ENCODE measurements at places on chromosomes 12 and 14.

- DNase-seq, result no peak
Observed at GRCh38 chr14:50524731-50525515, 7.4 kb downstream of the MAP4K5 start.

DNA sequence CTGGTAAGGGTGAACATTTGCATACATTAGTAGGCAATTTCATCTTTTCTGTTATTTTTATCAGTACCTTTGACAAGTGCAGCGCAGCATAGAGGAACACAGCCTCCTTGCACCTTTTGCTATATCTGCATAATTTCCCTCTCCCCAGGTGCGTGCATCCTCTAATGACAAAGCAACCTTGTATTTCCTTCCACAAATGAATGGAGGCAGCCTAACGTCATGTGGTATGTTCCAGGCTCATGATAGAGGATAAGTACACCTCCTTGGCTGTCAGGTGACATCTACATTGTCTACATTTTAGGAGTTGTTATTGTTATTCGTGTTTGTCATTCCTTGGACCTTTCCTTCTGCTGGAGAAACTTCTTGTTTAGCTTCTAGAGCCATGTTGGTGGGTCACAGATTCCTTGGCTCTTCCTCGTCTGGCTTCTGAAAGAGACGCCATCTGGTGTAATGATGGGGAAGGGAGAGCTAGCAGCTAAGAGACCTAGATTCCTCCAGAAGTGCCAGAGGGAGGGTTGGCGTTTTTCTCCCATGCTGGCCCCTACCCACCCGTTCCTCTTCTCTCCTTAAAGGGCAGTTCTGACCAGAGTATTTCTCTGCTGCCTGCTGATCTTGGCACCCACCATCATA, 37.0 kb downstream of the EVL start:
- DNase-seq, result no peak

GRCh38 chr14:76323331-76324050, 52.4 kb upstream of the ESRRB start:
- no peak for DNase-seq

DNA sequence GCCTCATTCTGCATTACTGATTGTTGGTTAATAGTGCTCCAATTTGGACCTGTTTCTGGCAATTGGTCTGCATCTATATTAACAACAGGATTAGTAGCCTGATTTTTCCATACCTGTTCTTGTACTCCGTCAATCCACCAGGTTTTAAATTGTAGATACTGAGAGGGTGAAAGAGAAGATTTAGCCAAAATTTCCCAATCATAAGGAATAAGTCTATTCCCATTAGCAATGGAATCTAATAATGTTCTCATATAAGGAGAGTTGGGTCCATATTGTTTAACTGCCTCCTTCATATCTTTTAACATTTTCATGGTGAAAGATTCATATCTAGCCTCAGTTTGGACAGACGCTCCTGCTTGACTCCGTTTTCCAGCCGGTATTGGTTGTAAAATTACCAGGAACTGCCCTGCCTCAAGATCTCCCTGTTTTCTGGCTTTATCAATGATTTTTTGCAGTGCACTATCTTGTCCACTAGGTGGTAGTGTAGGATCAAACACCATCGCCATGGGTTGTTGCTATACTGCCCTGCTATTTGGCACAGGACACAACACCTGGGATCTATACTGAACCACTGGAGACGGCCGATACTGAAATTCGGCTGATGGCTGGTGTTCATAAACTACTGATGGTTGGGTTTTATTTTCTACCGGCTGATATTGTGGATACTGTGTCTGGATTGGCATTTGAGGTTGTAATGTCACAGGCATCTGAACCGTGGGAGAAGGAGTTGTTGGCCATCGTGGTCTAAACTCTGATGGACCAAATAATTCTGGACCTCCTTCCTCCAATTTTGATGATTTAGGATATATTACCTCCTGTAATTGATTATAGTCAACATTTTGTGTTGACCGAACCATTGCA, 25.2 kb downstream of the DHRS4L2 start:
- no peak for DNase-seq

DNA sequence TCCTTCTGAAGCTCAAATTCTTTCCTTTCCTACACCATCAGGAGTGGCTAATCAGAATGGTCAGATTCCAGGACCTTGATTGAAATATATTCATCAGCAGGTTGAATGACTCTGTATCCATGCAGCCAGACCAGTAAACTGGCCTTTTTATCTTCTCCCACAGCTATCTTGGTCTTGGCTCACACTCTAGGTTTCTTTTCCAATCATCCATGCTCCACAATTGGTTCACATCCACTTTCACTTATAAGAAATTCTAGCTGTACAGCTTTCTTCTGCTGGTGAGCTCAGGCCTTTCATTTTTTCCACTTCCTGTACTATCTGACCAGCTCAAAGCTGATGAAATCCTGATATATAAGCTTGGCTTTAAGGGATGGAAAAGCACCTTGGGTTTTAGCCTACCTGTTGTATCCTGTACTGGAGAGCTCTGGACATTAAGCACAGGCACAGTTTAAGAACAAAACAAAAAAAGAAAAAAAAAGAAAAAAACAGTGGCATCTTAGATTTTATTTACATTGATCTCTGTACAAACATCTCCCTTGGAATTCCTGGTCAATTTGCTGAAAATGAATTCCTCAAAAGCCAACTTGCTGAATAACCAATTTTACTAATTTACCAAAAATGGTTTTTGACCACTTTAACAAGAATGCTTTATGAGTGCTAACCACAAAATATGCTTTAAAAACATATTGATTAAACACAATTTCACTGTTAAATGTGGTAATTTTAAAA, 91.6 kb upstream of the PAWR start:
- no peak for DNase-seq

GRCh38 chr12:123533672-123534643, at the start of gene RILPL1:
TSS of gene RILPL1 (minus strand) at chr12:123533719. CDS start at chr12:123533482, 237 bp downstream.
- no peak for DNase-seq

DNA sequence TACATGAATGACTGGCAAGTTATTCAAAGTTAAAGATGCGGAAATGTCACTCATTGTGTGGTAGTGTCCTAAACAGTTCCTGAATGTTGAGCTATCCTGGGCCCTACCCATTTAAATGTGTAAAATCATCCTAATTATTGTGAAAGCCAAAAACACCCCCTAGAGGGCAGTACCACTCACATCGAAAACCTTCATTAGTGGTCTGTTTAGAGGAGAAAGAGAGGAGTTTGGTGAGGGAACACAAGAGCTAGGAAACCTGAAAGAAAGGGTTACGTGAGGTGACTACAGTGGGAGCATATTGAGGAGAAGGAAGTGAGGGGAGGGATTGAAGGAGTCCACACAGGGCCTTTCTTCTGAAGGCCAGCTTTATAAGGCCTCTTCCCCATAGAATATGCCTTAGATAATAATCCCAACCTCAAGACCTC, 2.5 kb upstream of the TEP1 start:
- DNase-seq, result no peak

GRCh38 chr12:110543252-110543959, 39.7 kb downstream of the PPTC7 start:
- no peak for DNase-seq

DNA sequence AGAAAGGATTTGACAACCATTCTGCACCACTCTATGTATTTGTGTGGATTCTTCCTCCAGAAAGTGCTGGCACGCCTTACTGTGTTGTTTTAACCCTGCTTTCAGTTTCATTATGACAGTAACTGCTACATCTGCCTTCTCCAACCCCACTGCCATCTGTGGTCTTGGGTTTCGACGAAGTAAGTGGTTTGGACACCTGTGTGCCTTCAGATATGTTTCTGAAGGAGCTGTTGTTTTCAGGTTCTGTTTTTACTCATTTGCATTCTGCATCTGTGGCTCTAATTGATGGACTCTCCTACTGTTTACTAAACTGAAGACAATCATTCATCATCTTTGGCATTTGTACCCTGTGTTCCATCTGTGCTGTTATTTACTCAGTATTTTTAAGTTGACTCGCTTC, 4.1 kb downstream of the TSHR start:
- no peak for DNase-seq

DNA sequence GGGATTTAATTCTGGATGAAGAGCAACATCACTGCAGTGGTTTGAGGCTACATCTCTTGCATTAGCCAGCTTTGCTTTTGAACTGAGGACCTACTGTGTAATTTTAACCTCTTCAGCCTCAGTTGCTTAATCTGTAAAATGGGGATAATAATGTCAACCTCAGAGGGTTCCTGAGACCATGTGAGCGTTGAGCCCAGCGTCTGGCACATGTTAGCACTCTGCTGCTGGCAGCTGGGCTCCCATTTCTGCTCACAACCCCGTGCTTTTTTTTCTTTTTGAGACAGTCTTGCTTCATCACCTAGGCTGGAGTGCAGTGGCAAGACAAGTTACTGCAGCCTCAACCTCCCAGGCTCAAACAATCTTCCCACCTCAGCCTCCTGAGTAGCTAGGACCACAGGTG, 31.6 kb downstream of the TESC start:
- no peak for DNase-seq

DNA sequence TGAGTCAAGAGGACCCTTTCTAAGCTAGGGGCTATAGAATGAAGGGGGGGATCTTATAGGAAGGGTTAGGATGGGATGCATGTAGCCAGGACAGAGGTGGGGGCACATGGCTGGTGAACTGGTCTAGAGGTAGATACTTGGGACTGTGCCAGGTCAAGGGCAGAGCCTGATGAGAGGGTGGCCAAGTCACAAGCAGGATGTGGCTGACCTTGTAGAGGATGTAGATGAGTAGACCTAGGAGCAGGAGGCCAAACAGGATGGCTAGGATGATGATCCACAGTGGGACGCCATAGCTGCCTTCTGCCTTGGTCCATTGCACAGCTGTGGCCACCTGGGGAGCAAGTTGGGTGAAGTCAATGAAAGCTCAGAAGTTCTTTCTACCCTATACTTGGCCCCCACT, 12.6 kb upstream of the ZNF385A start:
- DNase-seq, result no peak

DNA sequence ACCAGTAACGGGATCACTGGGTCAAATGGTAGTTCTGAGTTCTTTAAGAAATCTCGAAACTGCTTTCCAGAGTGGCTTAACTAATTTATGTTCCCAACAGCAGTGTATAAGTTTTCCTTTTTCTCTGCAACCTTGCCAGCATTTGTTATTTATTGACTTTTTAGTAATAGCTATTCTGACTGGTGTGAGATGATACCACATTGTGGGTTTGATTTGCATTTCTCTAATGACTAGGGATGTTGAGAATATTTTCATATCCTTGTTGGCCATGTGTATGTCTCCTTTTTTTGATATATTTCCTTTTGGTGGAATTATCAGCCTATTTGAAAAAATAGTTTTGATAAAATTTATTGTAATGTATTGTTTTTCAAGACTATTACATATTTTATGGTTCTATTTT, 701.2 kb upstream of the FBXO33 start:
- DNase-seq, result no peak

DNA sequence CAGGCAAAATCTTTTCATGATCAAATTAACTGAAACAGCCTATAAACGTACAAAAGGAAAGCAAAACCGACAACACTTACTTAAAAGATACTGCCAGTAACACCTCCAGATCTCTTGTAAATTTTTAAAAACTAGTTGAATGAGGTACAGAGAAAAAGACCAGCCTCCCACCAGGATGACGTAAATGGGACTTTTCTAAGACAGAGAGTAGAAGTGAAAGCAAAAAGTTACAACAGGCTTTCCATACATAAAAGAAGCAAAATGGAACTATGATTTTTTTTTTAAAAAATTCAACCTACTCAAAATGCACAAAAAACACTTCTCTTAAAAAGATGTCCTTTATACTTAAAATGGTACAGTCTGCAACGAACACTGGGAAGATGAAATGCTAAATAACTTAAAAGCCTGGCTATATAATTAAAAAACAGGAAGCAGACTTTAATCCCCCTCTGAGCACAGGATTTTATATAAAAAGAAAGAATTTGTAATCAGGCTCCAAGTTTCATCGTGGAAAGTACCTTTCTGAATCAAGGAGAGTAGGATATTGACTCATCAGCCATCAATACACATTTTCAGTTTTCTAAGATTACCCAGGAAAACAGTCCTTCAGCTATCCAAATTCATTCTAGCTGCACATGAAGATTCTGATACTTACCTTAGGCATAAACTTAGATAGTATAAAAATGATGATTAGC, 14.2 kb upstream of the MYO1A start:
- no peak for DNase-seq

- DNase-seq, result no peak
Observed at GRCh38 chr14:52333108-52333507, 19.0 kb downstream of the PTGER2 start.

All from epithelial cell of prostate (primary cell).